ENCODE measurements at places on chromosomes 12 and 14. TPM values are rescaled to one million over a fixed set of nuclear protein-coding genes. Genes with fewer than 3 reads are reported as not detected.

CCDC196 gene
- 0.10 TPM for polyA plus RNA-seq

TAS2R13 gene
- not detected for polyA plus RNA-seq

ASCL1 gene
- not detected for polyA plus RNA-seq

GPR137C gene
- 6.1 TPM for polyA plus RNA-seq

GPRC5A gene
- not detected for polyA plus RNA-seq

CBLN3 gene
- polyA plus RNA-seq, result 2.2 TPM

RHOJ gene
- polyA plus RNA-seq, result 30.5 TPM

RDH16 gene
- polyA plus RNA-seq, result 0.36 TPM

SLC5A8 gene
- 0.05 TPM for polyA plus RNA-seq

GPR65 gene
- not detected for polyA plus RNA-seq

PPFIBP1 gene
- polyA plus RNA-seq, result 46.2 TPM

CSRNP2 gene
- polyA plus RNA-seq, result 32.3 TPM

HSP90AA1 gene
- polyA plus RNA-seq, result 336 TPM

RHNO1 gene
- polyA plus RNA-seq, result 23.1 TPM

TOMM20L gene
- 0.51 TPM for polyA plus RNA-seq

ACVRL1 gene
- polyA plus RNA-seq, result 41.2 TPM

TMEM132D gene
- polyA plus RNA-seq, result 0.67 TPM

AICDA gene
- polyA plus RNA-seq, result 0.57 TPM

FBXL14 gene
- 3.5 TPM for polyA plus RNA-seq

WNT1 gene
- not detected for polyA plus RNA-seq

CABP1 gene
- polyA plus RNA-seq, result 4.9 TPM

MORN3 gene
- 0.84 TPM for polyA plus RNA-seq

GPATCH2L gene
- polyA plus RNA-seq, result 27.5 TPM

Data from muscle of arm (tissue), 14 donors.